ENCODE measurements at places on chromosomes 16 and 17.

DNA sequence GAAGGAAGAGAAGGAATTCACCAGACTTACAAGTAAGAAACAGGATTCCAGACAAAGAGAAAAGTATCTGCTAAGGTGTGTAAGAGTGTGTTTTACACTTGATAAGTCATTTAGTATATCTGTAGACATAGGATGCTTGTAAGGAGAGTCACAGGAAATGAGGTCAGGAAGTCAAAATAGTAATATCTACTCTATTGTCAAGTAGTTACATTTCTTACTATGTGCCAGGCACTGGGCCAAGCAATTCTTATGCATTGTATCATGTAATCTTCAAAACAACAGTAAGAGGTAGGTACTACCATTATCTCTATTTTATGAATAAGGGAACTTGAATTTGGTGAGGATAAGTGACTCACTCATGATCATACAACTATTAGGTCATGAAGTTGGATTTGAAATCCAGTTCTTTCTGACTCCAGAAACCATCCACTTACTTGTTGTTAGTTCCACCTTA lies 129.1 kb downstream of the SNX11 start:
- no peak for DNase-seq

- no peak for DNase-seq
These were observed 10.2 kb downstream of the MARCHF10 start for GRCh38 chr17:62797959-62798358.

DNA sequence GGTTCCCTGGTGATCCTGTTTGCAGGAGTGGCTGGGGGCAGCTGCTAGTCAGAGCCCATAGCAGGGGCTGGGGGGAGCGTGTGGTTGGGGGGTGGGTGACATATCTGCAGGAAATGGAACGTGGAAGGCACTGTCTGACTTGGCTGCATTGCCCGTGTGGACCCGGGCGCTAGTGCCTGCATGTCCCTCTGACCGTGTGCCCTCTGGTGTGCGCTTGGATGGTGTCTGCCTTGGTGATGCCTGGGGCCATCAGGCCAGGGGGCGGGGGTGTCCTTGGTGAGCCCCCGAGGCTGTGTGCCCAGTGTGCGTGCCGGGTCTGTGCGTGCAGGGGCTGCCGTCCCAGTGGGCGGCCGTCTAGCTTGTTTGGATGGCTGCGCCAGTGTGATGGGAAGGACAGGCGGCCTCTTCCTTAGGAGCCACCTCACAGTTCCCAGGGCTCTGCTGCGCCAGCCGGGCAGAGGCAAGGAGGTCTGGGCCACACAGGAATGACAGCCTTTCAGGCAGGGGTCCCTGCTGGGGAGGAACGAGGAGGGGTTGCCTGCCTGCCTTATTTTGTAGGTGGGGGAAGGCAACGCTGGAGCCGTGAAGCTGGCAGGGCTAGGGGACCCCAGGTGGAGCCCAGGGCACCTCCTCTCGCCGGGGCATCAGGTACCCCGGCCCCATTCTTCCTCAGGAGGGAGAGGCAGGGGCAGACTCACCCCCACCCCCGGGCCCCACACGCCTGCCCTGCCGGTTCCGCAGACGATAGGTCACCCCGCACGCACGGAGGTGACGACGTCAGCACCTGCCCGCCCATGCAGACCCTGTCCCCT lies 693 bp downstream of the NDRG4 start:
- no peak for DNase-seq

GRCh38 chr17:6327007-6327406 lies 107.9 kb downstream of the AIPL1 start:
- DNase-seq: no peak

GRCh38 chr16:85853547-85854545 lies 45.1 kb upstream of the IRF8 start:
- no peak for DNase-seq

DNA sequence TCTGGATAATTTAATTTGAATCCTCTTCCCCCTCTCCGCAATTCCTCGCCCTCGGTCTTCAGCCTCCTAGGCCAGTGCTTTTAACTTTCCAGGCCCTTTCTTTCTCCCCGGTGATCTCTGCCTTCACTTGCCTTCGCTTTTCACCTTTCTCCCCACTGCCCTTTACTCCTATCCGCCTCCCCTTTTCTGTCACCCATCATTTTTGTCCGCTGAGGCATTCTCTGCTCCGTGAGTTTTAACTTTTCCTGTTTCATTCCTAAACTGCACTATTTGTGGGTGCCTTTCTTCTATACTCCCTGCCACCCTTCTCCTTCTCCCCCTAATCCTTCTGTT lies 729 bp downstream of the LONP2 start:
- DNase-seq: no peak

DNA sequence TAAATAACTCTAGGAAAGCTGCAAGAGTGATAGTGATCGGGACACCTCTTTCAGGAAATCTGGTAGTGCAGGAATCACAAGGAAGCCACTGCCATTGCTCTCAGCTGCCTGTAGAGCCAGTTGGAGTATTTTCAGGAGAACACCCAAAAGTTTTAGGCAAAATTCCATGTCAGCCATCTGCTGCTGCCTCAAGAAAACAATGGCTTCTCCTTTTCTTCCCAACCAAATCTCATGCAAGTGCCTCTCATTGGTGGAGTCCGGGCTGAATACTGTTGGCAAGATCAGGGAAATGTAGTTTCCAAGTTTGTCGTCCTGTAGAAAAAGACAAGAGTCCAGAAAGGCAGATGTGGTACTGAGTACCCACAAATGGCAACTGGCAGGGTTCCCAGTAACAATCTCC lies 54.9 kb upstream of the TANC2 start:
- no peak for DNase-seq

DNA sequence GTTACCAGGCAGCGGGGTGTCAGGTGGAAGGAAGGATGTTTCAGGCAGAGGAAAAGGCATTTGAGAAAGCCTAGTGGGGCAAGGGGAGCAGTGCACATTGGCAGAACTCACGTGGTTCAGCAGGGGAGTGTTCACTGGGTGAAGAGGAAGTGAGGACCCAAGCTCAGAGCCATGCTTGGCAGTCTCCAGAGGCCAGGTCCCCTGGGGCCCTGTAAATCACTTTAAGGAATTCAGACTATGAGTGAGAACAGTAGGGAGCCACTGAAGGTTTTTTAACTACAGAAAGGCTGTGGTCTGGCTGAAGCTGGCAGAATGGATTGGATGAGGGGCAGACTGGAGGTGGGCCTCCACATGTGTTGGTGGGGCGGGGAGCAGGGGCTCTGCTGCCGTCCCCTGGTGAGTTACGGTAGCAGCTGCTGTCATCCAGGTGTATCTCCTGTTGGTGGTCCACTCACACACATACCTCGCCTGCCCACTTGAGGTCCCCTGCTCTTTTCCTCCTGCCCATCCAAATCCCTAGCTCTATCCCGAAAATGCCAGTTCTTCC lies 5.1 kb downstream of the CLEC16A start:
- DNase-seq: no peak
